ENCODE measurements at places on chromosomes 3 and 15.

DNA sequence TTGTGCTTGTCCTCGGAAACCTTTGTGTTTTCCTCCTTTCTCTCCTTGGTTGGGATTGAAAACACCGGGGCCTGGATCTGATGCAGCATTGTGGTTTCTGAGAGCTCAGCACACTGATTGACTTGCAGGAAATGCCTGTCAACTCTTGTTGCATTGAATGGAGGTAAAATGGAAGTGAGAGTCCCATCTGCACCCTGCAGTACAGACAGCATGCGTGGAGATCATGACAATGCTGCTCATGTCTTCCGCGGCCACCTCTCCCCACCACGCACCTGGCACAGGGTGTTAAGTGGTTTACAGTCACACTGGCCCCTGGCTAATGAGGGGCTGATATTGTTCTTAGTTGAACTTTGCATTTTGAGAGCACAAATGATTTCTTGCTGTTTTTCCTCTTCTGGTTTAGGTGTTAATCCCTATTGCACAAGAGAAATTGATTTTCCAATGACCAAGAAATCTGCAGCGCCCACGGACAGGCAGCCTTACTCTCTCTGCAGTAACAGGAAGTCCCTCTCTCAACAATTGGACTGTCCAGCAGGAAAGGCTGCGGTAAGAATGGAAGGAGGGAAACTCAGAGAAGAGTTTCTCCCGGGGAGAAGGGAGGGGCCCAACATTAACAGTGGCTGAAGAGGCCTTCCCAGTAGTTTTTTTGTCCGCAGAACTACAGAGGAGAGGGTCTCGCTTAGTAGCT lies 58.5 kb downstream of the STARD5 start:
- DNase-seq = no peak

GRCh38 chr3:184479426-184480126 lies 82.0 kb upstream of the EPHB3 start:
- no peak for DNase-seq

DNA sequence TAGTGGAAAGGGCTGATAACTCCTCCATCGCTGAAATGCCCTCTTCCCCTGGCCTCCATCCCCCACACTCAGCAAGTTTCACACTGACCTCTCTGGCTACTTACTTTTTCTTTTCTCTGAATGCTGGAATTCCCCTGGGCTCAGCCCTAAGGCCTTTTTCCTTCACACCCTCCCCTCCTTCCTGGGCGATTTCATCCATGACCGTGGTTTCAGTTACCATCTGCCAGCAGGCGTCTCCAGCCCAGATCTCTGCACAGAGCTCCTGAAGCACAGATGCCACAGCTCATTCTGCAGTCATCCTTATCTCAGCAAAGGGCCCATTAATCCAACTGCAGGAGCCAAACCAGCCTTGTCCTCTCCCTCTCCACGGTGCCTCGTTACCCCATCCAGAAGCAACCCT lies 114.0 kb downstream of the RFTN1 start:
- DNase-seq = peak; percentile 38

DNA sequence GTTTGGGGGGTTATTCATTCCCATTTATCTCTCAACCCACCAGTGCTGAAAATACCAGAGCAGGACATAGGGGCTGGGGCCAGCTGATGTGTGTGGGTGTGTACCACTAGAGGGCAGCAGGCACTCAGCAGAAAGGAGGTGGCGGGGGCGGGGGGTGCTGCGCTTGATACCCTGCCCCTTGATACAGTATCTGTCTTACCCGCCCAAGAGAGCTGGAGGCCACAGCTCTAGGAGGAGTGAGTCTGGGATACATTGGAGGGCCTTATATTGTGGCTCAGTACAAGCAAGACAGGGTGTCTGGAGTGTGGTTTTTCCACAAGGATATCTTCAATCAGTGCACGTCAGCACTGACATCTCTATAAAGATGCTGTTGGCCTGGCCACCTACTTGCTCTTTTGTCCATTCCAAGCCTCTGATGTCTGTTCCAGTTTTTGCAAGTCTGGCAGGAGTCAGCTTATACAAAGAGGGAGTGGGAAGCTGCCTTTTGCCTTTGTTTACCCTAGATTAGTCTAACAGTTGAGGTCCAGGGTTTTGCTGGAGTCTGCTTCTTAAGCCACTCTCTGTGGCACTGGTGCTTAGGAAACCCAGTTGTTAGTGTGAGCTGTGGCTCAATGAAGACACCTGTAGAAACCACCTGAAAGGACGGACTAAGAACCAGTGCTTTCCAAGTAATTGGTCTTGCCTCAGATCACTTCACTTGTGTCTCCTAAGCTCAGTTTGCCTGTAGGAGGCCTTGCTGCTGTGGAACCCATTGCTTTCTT lies 1.5 kb upstream of the RBM15B start:
- DNase-seq = peak; percentile 2

DNA sequence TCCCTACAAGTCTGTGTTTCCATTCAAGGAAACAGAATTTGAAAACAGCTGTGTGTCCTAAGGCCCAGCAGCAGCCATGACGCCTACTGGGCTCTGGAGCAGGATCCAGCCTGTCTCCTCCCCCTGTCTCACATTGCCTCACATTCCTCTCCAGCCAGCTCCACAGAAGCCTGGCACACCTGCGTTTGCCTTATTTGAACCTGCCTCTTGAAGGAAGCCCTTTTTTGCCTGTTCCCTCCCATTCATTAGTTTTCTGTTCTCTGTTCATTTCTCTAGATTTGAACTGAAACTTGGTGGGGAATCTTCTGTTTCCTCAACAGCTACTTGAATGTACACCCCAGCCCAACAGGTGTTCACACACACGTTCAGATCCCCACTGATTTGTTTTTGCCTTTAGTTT lies 890.5 kb downstream of the TUSC7 start:
- DNase-seq = no peak

- DNase-seq = no peak
Observed at GRCh38 chr3:134642445-134643149, 8.2 kb downstream of the KY start.

DNA sequence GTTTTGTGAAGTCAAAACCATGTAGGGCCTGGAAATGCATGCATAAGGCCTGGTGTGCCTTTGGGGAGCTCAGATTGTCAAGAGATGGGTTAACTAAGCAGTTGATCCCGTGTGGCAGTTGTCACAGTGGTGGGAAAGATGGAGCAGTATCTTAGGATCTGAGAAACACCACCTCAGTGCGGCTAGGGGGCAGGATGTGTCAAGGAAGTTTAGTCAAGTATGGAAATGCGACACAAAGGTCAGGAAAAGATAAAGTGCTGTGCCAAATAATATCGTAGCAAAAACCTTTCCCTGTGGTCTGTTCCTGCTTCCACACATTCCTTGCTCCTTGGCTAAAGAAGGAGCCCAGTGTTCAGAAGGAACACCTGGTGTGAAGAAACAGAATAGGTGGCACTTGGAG lies 396.4 kb downstream of the EDEM1 start:
- DNase-seq = no peak

- no peak for DNase-seq
Observed at GRCh38 chr15:25436707-25437106, 2.1 kb downstream of the UBE3A start.

DNA sequence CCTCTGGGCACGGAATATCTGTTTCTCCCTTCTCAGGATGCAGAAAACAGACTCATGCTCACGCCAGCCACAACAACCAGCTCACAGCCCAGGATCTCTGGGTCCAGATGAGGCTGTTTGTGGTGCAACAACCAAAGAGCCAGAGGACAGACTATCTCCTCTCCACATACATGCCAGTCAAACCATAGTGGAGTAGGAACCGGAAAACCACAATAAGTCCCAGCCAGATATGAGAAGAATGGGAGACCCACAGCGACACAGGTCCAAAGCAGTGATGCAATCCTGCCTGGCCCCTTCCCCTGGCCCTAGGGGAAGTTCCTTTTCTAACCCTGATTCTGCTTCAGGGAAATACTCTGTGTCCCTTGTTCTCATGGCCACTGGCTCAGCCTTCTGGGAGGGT lies 27.6 kb downstream of the MEX3B start:
- no peak for DNase-seq

GRCh38 chr15:83249030-83249343 lies 35.5 kb downstream of the BNC1 start:
- no peak for DNase-seq

DNA sequence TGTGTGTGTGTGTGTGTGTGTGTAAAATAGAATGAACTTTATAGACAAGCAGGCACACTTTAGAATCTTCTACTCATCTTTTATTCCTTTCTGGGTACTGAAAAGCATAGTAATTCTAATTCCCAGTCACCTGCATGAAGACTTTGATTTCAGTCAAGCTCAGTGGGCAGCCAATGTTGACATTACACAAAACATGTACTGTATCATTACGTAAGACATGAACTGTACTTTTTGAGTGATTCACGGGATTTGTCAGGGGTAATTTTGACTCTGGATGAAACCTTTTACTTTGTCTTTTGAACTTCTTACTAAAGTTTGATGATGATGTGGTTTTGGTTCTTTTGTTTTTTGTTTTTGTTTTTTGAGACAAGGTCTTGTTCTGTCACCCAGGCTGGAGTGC lies 38.8 kb downstream of the PTPRG start:
- DNase-seq = no peak

DNA sequence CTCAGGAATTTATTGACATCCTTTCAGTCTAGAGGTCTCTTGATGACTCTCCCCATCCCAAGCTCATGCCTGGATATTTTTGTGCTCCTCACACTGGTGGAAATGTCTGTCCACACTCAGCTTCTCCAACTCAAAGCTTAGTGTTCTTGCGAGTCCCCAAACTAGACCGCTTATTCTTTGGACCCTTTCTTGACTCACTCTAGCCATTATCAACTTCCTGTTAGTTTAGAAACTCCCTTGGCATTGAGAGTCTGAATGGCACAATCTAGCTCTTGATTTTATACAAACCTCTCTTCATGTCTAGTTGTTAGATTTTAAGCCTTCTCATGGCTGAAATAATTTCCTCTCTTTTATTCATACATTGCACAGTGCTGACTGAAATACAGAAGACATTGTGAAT lies 19.6 kb downstream of the TIGIT start:
- no peak for DNase-seq

All from NCI-H446 (cell line).